ENCODE measurements at places on chromosomes 2 and 18. TPM values are rescaled to one million over a fixed set of nuclear protein-coding genes. Genes with fewer than 3 reads are reported as not detected.

DNA sequence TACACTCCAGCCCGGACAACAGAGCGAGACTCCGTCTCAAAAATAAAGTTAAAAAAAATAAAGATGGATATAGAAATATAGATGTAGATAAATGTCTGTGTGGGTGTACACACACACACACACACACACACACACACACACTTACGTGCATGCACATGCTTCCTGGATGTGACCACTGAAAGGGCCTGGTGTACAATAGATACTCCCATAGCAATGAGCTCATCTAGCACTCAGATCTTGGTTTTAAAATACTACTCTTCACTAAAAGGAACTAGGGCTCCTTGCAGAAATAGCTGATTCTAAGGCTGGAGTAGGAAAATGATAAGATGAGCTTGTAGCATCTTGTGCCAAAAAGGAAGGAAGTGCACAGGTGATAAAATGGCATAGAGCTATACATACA, 39.1 kb downstream of the ROCK2 start:
- DNase-seq = no peak

DNA sequence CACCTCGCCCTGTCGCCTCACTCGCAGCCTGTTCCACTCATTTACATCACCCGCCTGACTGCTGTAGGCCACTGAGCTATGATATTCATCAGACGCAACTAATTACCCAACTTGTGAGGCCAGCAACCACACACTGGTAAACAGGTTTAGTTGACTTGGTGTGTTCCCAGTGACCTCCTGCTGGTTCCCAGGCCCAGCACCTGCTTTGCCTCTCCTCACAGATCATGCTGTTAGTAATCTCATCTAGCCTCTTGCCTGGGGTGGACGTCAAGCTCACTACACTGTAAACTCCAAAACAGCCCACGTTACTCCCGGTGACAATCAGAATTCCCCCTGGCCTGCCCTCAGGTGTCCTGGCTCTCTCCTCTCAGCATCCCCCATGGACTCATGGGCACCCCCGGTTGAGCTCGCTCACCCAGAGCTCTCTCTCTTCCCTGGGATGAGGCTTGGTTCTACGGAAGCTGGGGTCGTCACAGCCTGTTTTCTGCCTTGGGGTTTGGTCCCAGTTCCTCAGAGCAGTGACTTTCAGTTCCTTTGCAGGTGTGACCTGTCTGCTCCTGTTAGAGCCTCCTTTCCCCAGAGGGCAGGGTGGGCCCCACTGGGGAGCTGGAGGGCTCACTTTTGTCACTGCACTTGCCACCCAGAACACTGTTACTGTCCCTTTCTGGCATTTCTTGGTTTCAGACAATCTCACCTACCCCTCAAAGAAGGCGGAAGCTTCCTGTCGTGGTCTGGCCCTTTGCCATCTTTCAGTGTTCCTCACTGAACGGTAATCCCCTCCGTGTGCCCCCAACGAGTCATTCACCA, 40.3 kb downstream of the INPP5D start:
- DNase-seq = no peak

- no peak for DNase-seq
Observed at GRCh38 chr2:99420751-99421299, 69.0 kb downstream of the REV1 start.

GRCh38 chr2:174395969-174396630, 570 bp downstream of the SCRN3 start:
- peak; percentile 20 for DNase-seq

DNA sequence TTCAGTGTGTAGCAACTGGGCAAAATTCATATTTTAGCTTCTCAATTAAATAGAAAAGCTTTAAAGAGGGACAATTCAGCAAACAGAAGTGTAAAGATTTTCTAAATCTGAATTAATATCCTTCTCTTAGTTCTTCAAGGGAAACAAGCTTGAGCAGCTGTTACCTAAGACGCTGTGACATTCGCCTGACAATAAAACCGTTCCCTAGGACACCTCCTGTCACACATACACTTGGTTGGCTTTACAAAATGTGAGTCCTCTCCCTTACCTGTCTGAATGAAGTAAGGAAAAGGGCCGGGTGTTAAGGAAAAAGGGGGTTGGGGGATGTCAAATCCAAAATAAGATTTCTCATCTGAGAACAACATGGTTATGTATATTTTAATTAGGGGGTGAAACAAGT, 2.1 kb downstream of the SERTAD2 start:
- DNase-seq = no peak

GRCh38 chr18:5068851-5069250, 128.2 kb downstream of the AKAIN1 start:
- DNase-seq = peak; percentile 2

- DNase-seq = no peak
Observed at GRCh38 chr2:68767031-68767961, 32.7 kb downstream of the ARHGAP25 start.

DNA sequence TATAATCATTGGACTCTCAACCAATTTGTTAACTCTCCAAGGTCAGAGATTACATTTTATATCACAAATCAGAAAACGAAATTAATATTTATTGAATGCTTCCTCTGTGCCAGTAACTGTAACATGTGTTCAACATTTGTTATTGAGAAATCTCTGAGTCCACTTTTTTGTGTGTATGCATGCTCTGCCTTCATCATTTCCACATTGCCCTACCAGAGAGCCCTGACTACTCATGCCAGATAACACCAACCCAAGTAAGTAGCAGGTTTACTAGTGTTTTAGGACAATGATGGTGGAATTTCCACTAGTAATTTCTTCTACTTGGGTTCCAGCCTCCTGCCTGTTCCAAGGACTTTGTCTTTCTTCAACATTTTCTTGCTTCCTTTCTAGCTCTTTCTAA, 14.2 kb upstream of the FAP start:
- DNase-seq = peak; percentile 38

DNA sequence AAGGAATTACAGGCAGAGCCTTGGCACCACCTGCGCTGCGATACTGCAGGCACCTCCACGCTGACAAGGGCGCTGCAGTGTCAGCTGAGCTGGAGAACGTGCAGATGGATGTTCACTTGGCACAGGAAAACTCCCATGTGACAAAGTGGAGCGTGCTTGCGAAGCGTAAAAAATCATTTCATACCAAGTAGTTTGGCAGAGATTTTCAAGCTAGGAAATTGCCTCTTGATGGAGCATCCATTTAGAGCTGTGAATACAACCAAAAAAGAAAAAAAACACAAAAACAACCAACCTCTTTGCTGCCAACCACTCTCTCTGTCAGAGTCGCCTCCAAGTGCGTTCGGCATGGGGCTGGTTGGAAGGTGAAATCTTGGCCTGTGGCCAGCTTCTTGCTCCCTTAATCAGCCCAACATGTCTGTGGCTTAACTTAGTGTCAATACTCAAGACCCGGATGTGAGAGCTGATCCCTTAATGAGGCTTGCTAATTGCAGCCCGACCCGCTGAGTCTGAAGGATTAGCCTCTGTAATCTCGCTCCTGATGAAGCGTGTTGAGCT, 38.1 kb downstream of the ACOXL start:
- DNase-seq = no peak

DNA sequence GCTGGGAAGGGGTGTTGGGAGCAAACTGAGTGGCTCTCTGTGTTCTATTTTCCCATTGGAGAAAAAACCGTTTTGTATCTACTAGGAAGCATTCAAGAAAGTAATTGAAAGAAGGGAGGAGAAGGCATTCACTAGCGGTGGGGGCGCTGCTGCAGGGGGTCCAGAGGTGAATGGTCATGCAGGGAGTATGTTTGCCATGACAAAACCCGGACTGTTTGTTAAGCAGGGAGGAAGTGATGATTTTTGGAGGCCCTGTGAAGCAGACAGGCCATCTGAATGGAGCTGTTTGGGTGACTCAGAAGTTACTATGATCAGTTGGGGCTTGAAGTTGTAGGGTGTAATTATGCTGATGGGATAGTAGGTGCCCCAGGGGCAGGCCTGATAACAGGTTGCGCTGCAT, 7.0 kb downstream of the TAF4B start:
- no peak for DNase-seq

DNA sequence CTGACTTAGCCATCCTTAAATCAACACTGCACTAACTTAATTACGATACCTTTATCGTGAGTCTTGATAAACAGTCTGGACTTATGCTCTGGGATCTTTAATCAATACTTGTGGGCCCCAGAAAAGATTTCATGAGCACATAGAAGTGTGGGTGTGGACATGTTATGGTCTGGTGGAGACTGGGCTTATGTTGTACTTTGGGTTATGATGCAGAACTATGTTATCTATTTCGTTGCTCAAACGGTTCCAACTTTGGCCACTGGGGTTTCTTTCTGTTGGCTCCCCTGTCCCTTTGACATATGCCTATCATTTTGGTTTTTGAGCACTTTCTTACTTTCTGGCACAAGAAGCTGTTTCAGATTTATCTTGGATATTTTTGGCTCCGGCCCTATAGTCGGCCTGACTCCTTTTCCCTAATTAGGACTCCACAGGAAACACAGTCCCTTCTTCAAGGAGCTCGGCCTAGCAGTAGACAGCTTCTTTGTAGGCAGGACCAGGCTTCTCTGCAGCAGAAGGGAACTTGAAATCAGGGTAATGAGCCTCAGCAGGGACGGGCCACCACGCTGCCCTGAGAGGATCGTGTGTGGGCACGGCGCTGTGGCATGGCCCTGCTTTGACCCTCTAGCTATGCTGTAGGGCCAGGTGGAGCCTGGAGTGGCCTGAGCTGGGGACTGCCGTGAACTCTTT, 54.6 kb upstream of the TXNDC2 start:
- DNase-seq = no peak

- no peak for DNase-seq
Observed at GRCh38 chr2:46239847-46240181, 57.4 kb upstream of the EPAS1 start.

DNA sequence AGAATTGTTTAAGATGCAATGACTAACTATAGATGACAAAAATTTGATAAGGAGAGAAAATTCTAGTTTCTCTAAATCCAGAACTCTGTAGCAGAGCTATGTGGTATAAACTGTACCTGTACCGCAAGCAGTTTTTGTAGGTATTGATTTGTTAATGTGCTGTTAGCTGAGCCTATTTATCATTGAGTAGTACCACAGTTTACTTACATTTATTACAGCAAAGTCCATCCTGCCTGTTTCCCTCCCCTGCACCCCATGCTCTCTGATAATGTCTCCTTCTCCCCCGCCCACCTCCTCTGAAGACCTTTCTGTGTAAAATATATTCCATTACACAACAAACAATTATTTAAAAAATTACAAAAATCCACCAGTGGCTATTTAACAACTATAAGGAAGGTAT, 170.6 kb downstream of the RNF152 start:
- no peak for DNase-seq

CTIF gene
- total RNA-seq = 4.6 TPM

MSTN gene
- total RNA-seq = not detected

SP100 gene
- 129 TPM for total RNA-seq

LYPD6B gene
- 21.6 TPM for total RNA-seq

IL1RN gene
- total RNA-seq = not detected

PTH2R gene
- not detected for total RNA-seq

All from RPMI7951 (cell line).